ENCODE measurements at places on chromosomes 13 and 19. TPM values are rescaled to one million over a fixed set of nuclear protein-coding genes. Genes with fewer than 3 reads are reported as not detected.

The TBC1D4 gene
- 0.31 TPM for polyA plus RNA-seq

The FGF21 gene
- polyA plus RNA-seq, result not detected

The DIAPH3 gene
- polyA plus RNA-seq, result not detected

GRCh38 chr19:4877753-4878490 lies 10.5 kb upstream of the PLIN3 start:
- no peak for DNase-seq

GRCh38 chr19:10692673-10693264 lies 8.5 kb upstream of the QTRT1 start:
- DNase-seq, result no peak

DNA sequence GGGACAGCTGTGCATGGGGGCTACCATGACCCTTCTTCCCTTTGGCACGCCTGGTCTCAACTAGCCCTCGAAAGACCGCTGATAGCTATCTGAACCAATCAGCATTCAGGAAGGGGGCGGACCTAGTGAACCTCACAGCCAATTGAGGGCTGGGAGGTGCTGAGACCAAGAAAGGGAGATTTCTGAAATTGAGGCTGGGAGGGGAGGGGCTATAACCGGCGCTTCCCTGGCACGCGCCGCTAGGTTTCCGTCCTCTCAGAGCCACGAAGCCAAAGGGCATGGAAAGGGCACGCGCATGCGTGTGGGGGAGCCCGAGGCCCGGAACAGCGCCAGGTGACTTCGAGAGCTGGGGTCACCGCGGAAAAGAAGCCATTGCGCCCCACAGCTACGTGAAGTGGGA lies 4.2 kb upstream of the PAFAH1B3 start:
- DNase-seq, result no peak

DNA sequence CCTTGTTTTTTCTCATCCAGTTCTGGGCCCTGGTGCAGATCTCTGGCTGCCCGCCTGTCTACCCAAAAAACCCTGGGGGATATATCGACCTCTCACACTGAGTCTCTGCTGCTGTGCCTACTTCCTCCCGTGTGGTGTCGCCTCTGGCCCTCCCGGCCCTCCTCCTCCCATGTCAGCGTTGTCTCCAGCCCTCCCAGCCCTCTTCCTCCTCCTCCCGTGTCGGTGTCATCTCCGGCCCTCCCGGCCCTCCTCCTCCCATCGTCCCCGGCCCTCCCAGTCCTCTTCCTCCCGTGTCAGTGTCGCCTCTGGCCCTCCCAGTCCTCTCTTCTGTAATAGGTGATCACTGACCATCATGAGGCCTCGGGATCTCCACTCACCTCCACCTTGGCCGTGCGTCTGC lies 81.8 kb downstream of the GPR12 start:
- no peak for DNase-seq

DNA sequence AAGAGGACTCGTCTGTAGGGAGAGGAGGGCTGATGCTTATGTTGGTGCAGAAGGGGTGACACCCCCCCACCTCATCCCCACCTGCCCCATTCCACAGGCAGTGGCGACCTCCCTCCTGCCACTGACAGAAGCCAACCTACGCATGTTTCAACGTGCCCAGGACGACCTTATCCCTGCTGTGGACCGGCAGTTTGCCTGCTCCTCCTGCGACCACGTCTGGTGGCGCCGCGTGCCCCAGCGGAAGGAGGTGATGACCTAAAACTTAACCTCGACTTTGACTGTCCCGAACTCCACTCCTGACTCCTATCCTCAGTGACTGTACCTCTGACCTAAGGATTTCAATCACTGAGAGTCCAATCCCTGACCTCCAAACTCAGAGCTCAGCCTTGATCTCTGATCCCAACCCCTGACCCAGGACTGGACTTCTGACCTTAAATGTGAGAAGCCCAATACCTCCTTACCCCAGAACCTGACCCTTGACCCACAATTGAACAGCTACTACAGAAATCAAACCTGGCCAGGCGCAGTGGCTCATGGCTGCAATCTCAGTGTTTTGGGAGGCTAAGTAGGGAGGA lies 3.8 kb downstream of the SHFL start:
- no peak for DNase-seq

- DNase-seq, result no peak
These were observed 11.0 kb downstream of the ZSWIM9 start for GRCh38 chr19:48181505-48181904.

DNA sequence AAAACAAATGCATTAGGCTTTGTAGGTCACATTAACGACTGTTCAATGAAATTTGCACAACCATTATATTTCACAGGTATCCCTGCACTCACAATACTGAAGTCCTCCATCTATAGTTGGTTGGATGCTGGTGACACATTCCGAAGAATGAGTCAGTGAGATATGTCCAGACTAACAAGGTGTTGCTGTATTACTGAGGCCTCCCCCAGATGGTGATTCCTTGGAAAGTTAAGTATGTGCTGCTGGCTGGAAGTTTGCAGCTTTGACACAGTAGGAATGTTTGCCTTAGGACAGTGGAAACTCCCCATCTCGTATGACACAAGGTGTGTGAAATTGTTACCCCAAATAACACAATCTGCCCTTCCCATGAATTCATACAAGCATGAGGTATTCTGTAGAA lies 46.6 kb downstream of the FGF14 start:
- no peak for DNase-seq

- DNase-seq, result no peak
These were observed 108.2 kb downstream of the EDNRB start for GRCh38 chr13:77810430-77810829.

DNA sequence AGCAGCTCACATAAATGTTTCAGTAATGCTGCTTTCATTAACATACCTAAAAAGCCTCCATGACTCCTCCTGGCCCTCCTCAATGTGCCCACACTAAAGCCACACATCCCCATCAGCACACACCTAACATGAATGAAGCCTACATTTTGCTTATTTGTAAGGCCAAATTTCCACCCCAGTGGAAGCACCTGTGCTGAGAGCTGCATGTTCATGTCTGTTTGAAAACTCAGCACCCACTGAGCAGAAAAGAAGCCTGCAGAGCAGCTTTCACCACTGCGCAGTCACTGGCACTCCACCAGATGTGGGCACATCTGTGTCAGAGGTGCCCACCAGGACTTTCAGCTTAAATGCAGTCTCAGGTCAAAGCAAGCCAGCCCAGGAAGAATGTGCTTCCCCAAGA lies 93.5 kb downstream of the FOXO1 start:
- no peak for DNase-seq

GRCh38 chr13:44188257-44188656 lies 185.4 kb upstream of the SERP2 start:
- no peak for DNase-seq

DNA sequence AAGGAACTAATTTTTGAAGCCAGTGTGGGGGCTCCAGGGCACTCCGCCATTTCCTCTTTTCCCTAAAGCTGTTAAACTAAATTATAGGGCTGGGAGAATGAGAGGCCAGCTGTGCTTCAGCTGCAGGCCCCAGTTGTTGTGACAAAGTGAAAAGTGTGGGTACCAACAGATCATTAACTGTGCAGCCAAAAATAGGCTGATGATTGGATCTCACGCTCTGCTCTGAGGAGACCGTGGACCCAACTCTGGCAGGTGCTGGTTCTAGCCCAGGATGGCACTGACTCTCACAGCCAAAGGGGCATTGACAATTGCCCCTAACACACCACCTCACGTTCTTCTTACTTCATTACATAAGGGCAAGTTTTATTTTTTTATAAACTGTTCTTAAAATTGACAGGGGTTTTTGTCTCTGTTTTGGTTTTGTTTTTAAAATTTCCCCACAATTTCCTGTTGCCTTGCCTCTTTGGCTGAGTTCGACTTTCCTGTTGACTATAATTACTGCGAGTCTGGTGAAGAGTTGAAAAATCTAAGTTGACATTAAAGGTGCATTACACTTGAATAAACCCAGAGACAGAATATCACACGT lies 391.0 kb downstream of the FGF9 start:
- peak; percentile 60 for DNase-seq

GRCh38 chr19:53912653-53913052 lies 3.6 kb downstream of the CACNG7 start:
- DNase-seq, result no peak
